ENCODE measurements at places on chromosomes 4 and X.

DNA sequence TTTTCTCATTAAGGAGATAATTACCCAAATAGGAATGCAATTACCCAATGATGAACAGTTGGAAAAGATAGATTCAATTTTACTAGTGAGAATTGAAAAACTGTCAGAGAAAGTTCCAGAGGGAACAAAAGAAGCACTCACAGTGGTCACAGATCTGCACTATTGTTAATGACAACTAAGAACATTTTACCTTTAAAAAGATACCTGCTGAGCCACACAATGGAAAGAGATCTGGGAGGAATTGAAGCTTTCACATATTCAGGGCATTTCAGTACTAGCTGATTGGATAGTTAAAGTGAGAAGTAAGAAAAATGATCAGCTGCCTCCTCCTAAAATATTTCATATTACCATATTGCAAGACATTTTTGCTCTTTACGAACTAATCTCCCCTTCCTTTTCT lies 1822.2 kb downstream of the STIM2 start:
- DNase-seq = no peak

GRCh38 chrX:9867753-9868152 lies 81.5 kb downstream of the SHROOM2 start:
- DNase-seq = no peak

GRCh38 chr4:11487139-11487538 lies 58.4 kb upstream of the HS3ST1 start:
- no peak for DNase-seq

GRCh38 chrX:37350034-37350365 lies 836 bp downstream of the PRRG1 start:
- DNase-seq = no peak

Data from activated CD8-positive, alpha-beta memory T cell treated with anti-CD3 and anti-CD28 coated beads for 4 hours (primary cell).